ENCODE measurements at places on chromosomes 1 and 21.

DNA sequence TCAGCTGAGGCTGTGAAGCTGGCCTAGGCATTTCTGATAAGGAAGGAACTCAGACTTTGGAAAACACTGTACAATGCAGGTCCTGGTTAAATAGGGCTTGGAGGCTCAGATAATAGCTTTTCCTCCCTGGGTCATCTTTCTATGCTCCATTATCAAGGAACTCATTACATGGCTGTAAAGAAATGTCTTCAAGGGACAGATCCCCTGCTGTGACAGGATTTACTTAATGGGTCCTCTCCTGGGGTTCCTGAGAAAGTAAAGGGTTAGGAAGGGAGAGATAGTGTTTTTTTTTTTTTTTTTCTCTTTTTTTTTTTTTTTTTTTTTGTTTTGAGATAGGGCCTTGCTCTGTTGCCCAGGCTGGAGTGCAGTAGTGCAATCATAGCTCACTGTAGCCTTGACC, 14.1 kb upstream of the SVBP start:
- no peak overlapping the region for H3K27ac ChIP-seq
- no peaks in the 10 kb centered on the region for H3K4me1 ChIP-seq
- H3K27me3 ChIP-seq = no peaks in the 10 kb centered on the region
- no peak overlapping the region for H3K4me3 ChIP-seq
- no peak for DNase-seq
- H3K36me3 ChIP-seq = no peaks in the 10 kb centered on the region

GRCh38 chr1:1358433-1359271, at the start of gene MXRA8:
Gene MXRA8, minus strand, starts transcription at chr1:1358555. Its CDS starts 51 bp downstream, at chr1:1358504.
- peak within 1 kb of the TSS; percentile 88 for H3K27ac ChIP-seq
- no peaks in the 10 kb centered on the region for H3K27me3 ChIP-seq
- peak within 1 kb of the TSS; percentile 16 for H3K4me3 ChIP-seq
- H3K36me3 ChIP-seq = no peaks in the 10 kb centered on the region
- H3K4me1 ChIP-seq = peaks cover 54% of the 10 kb centered on the region

GRCh38 chr1:1144122-1144842, 28.4 kb upstream of the C1orf159 start:
- no peaks in the 10 kb centered on the region for H3K27me3 ChIP-seq
- no peak for DNase-seq
- H3K4me1 ChIP-seq = peaks cover 4% of the 10 kb centered on the region
- H3K36me3 ChIP-seq = no peaks in the 10 kb centered on the region
- peak overlapping the region; percentile 22 for H3K27ac ChIP-seq

GRCh38 chr1:183689762-183690204, 36.7 kb upstream of the APOBEC4 start:
- H3K27me3 ChIP-seq = no peaks in the 10 kb centered on the region
- no peaks in the 10 kb centered on the region for H3K36me3 ChIP-seq
- peaks cover 1% of the 10 kb centered on the region for H3K4me1 ChIP-seq
- DNase-seq = no peak
- H3K27ac ChIP-seq = no peak overlapping the region
- H3K4me3 ChIP-seq = no peak overlapping the region

DNA sequence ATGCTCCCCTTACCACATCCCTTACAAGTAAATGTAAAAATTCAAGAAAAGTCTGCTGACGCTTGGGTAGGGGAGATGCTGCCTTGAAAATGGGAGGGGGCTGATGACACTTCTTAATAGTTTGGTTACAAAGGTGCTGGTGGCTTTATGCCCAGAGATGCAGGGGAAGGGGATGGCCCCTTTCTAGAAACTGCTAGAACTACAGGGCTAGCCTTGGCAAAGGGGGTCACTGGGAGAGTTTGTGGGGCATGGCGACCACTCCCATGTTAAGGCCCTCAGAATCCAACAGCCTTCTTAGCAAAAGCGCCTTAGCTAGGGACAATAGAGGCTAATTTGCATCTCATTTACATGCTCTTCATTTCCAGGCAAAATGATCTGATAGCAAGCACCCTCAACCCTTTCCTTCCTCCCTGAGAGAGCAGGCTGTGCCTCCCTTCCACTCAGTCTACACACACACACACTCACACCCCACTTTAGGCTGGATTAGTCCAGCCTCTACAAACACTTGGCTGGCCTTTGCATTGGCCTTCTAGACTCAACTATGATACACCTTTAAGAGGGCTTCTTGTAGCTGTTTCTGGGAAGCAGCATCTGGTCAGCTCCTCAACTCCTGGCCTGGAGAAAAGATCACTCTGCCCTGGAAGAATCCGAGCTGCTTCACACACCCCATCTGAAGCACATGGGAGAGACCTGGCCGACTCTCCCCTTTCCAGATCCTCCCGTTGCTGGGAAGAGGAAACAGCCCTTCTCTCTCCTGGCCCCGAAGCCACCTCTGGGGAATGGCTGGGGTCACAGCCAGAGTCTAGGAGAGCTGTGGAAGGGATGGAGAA, 1.7 kb downstream of the SEMA6C start:
- H3K4me1 ChIP-seq = peaks cover 29% of the 10 kb centered on the region
- H3K27me3 ChIP-seq = no peaks in the 10 kb centered on the region
- DNase-seq = no peak
- H3K27ac ChIP-seq = no peak overlapping the region

DNA sequence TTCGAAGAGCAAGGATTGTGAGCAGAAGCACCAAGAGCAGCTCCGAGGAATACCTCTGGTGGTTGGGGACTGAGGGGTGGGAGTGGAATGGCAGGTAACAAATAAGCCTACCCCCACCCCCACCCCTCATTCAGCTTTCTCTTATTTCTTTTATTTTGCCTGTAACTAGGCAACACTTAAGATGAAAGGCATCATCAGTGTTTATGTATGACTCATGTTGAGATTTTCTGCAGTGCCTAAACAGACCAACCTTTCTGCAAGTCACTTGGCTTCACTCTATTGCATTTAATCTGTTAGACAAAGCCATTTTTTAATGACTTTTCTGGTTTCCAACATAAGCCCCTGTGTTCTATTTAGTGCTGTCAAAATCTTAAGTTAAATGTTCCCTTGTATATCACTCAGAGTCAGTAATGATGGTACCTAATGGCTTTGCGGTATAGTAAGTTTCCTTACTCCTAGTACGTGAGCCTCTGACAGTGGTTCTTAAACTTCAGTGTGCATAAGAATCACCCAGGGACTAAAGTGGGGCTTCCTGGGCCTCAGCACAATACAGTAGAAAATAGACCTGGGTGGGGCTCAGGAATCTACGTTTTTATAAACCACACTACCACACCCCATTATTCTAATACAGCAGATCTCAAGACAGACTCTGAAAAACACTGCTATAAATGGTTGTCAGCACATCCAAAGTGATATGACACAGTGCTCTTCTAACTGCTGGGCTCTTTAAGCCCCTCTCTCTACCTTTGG, 19.9 kb downstream of the CASQ2 start:
- no peaks in the 10 kb centered on the region for H3K27me3 ChIP-seq
- no peak overlapping the region for H3K4me3 ChIP-seq
- no peak overlapping the region for H3K27ac ChIP-seq
- no peak for DNase-seq
- no peaks in the 10 kb centered on the region for H3K4me1 ChIP-seq

- H3K27me3 ChIP-seq = no peaks in the 10 kb centered on the region
- no peak for DNase-seq
- no peak overlapping the region for H3K27ac ChIP-seq
- H3K36me3 ChIP-seq = peaks cover 3% of the 10 kb centered on the region
These were observed 152.9 kb downstream of the PGBD5 start for GRCh38 chr1:230273141-230273710.

- H3K27ac ChIP-seq = no peak overlapping the region
- no peaks in the 10 kb centered on the region for H3K27me3 ChIP-seq
- DNase-seq = no peak
- no peaks in the 10 kb centered on the region for H3K36me3 ChIP-seq
- peaks cover 2% of the 10 kb centered on the region for H3K4me1 ChIP-seq
These were observed 1.3 kb upstream of the MTARC1 start for GRCh38 chr1:220785166-220786056.

DNA sequence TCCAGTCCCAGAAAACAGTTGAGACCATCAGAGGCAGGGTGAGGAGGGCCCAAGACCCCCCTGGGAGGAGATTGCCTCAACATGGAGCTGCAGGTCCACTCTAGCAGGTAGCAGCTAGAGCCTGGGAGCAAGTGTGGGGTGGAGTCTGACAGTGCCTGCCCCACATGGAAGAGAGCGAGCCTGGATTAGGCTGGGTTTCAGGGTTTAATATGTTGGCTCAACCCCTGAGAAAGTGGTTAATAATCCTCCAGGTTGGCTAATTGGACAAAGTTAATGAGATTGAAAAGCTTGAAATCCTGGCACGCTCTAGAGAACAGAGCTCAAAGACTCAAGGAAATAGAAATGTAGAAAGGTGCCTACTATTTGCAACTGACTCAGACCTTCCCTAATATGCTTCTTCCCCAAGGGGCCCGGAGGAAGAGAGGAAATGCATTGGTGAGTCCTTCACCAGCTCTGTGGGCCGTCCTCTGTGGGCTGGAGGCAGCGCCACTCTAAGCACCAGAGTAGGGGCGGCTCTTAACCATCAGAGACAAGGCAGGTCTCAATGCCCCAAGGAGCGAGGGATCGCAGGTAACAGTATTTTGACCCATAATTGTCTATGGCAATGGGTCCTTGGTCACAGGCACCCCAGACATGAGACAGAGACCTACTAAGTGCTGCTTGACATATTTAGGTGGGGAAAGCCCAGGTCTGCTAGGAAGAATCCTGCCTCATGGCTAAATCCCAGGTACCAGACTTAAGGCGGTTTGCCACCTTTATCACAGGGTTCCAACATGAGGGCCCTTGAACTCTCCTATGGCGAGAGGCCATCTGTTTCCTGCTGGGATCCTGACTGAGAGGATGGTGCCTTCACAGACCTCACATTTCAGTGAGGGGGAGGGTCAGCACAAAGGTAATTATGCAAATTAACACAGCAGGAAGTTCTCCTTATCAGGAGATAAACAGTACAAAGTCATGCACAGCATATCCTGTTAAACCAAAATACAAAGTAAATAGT, 33.8 kb downstream of the RSPH1 start:
- no peak for DNase-seq
- no peak overlapping the region for H3K27ac ChIP-seq
- no peaks in the 10 kb centered on the region for H3K4me1 ChIP-seq
- H3K4me3 ChIP-seq = no peak overlapping the region
- no peaks in the 10 kb centered on the region for H3K36me3 ChIP-seq
- no peaks in the 10 kb centered on the region for H3K27me3 ChIP-seq

GRCh38 chr21:45525153-45525909, 16.9 kb downstream of the SLC19A1 start:
- H3K4me1 ChIP-seq = peaks cover 1% of the 10 kb centered on the region
- DNase-seq = no peak
- H3K36me3 ChIP-seq = peaks cover 24% of the 10 kb centered on the region
- peak overlapping the region; percentile 48 for H3K4me3 ChIP-seq
- H3K27me3 ChIP-seq = no peaks in the 10 kb centered on the region

- no peak for DNase-seq
- H3K4me1 ChIP-seq = no peaks in the 10 kb centered on the region
- H3K27me3 ChIP-seq = no peaks in the 10 kb centered on the region
- H3K36me3 ChIP-seq = peaks cover 19% of the 10 kb centered on the region
- no peak overlapping the region for H3K27ac ChIP-seq
- H3K4me3 ChIP-seq = no peak overlapping the region
These were observed 23.5 kb downstream of the TOR3A start for GRCh38 chr1:179105393-179105792.

GRCh38 chr1:217660353-217661062, 29.4 kb downstream of the SPATA17 start:
- no peaks in the 10 kb centered on the region for H3K27me3 ChIP-seq
- no peak overlapping the region for H3K4me3 ChIP-seq
- no peak for DNase-seq
- H3K4me1 ChIP-seq = no peaks in the 10 kb centered on the region
- H3K36me3 ChIP-seq = no peaks in the 10 kb centered on the region
- no peak overlapping the region for H3K27ac ChIP-seq

- no peaks in the 10 kb centered on the region for H3K36me3 ChIP-seq
- H3K27ac ChIP-seq = no peak overlapping the region
- no peak for DNase-seq
- no peak overlapping the region for H3K4me3 ChIP-seq
- H3K4me1 ChIP-seq = peaks cover 2% of the 10 kb centered on the region
These were observed 102.4 kb downstream of the FAM78B start for GRCh38 chr1:166064313-166064926.

- H3K27me3 ChIP-seq = no peaks in the 10 kb centered on the region
- H3K27ac ChIP-seq = no peak overlapping the region
- no peak overlapping the region for H3K4me3 ChIP-seq
- no peaks in the 10 kb centered on the region for H3K36me3 ChIP-seq
These were observed 312.3 kb downstream of the KCNH1 start for GRCh38 chr1:210821615-210822014.

DNA sequence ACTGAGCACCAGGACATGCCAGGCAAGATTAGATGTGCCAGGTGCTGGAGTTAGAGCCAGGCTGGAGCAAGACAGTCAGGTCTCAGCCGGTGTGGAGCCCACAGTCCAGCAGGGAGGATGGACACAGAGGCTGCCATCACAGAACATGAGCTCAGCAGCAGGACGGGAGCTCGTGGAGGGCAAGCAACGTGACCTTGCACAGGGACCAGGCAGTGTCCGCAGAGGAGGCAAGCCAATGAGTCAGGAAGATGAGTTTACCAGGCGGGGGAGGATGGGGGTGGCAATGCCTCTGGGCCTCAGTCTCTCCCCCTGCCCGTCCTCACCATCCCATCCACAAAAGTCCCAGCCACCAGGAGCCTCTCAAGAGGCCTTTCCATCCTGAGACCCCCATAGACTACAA, 20.7 kb upstream of the ZC3H12A start:
- H3K4me1 ChIP-seq = peaks cover 8% of the 10 kb centered on the region
- H3K27me3 ChIP-seq = no peaks in the 10 kb centered on the region
- H3K27ac ChIP-seq = no peak overlapping the region
- no peak overlapping the region for H3K4me3 ChIP-seq
- DNase-seq = no peak
- H3K36me3 ChIP-seq = no peaks in the 10 kb centered on the region

GRCh38 chr21:29481081-29481480, 182.4 kb downstream of the BACH1 start:
- no peaks in the 10 kb centered on the region for H3K4me1 ChIP-seq
- no peaks in the 10 kb centered on the region for H3K27me3 ChIP-seq
- no peaks in the 10 kb centered on the region for H3K36me3 ChIP-seq
- H3K4me3 ChIP-seq = no peak overlapping the region
- no peak overlapping the region for H3K27ac ChIP-seq
- DNase-seq = no peak

DNA sequence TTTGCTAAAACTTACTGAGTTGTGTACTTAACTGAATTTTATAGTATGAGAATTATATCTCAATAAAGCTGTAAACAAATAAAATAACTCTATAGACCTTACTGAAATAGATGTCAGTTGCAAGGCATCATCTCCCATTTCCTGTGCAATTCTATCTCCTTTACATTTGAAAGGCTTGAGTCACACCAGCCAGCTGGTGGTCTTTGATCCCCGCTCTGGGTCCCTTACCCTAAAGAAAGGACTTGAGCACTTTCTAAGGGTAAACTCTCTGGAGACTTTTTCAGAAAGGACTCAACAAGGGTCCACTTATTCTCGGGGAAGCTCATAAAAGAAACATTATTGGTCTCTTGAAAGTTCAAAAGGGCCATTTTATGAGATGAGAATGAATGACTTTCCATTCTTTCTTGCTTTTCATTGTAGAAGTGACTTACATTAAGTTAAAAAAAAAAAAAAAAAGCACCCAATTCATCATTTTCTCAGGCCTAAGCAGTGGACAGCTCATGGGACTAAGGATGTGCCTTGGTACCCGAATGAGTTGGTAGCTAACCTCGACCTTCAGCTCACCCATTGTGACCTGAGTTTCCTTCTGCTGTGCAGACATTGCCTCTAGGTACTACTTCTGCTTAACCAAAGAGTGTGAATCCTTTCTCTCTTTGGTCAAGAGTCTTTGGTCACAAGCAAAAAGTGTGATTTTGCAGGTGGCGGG, 147.0 kb upstream of the COA6 start:
- H3K36me3 ChIP-seq = no peaks in the 10 kb centered on the region
- no peak overlapping the region for H3K4me3 ChIP-seq
- H3K4me1 ChIP-seq = peaks cover 3% of the 10 kb centered on the region
- no peak overlapping the region for H3K27ac ChIP-seq

Data from neuronal stem cell (in vitro differentiated cells).